Panc1 (cell line): ENCODE measurements at places on chromosomes 5 and 9.

DNA sequence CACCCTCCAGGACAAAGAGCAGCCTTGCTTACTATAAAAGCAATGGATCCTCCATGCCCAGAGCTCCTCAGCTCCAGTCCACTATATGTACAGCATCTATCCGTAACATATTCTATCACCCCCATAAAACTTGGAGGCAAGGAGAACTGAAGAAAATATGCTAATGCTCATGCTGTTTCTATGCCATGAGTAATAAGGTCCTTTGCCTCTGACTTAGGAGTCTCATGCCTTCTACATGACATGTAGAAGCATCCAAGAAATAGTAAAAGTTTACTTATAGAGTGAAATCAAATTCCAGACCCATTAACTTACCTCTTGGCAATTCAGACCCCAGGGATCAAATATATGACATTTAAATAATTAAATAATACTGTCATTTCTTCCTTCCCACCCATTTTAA, 33.7 kb downstream of the SSBP2 start:
- H3K4me3 ChIP-seq: no peak overlapping the region
- H3K4me1 ChIP-seq: peaks cover 3% of the 10 kb centered on the region; the same call in 1 of the 2 replicates
- DNase-seq: no peak
- no peaks in the 10 kb centered on the region for H3K36me3 ChIP-seq

GRCh38 chr5:133675376-133676154, 63.2 kb upstream of the FSTL4 start:
- H3K27ac ChIP-seq: no peak overlapping the region
- H3K4me1 ChIP-seq: no peaks in the 10 kb centered on the region
- peaks cover 14% of the 10 kb centered on the region for H3K27me3 ChIP-seq
- H3K36me3 ChIP-seq: no peaks in the 10 kb centered on the region
- no peak overlapping the region for H3K4me3 ChIP-seq

- H3K27me3 ChIP-seq: peaks cover 2% of the 10 kb centered on the region; the same call in 1 of the 2 replicates
- no peaks in the 10 kb centered on the region for H3K36me3 ChIP-seq
- no peak overlapping the region for H3K27ac ChIP-seq
- no peaks in the 10 kb centered on the region for H3K4me1 ChIP-seq
Observed at GRCh38 chr5:1961952-1962595, 79.3 kb upstream of the IRX4 start.

DNA sequence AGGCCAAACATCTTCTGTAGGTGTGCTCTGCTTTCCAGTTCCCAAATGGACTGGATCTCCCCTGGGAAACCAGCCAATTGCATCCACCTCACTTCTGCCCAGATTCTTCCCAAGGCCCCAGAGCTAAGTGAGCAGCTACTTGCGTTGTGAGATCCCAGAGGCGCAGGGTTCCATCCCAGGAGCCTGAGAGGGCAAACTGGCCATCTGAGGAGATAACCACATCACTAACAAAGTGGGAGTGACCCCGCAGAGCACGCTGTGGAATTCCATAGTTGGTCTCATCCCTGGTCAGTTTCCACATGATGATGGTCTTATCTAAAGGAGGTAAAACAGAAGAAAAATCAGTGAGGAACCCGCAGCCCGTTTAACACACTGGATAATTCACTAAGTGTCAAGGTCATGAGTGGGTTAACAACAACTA, 1.7 kb downstream of the RACK1 start:
- DNase-seq: no peak
- peaks cover 41% of the 10 kb centered on the region for H3K36me3 ChIP-seq
- peak overlapping the region; percentile 78 for H3K4me3 ChIP-seq
- peak overlapping the region; percentile 99 for H3K27ac ChIP-seq

GRCh38 chr5:132335402-132335801, 34.1 kb upstream of the SLC22A5 start:
- H3K27me3 ChIP-seq: no peaks in the 10 kb centered on the region
- H3K27ac ChIP-seq: no peak overlapping the region
- H3K4me3 ChIP-seq: no peak overlapping the region
- H3K36me3 ChIP-seq: no peaks in the 10 kb centered on the region
- H3K4me1 ChIP-seq: no peaks in the 10 kb centered on the region

DNA sequence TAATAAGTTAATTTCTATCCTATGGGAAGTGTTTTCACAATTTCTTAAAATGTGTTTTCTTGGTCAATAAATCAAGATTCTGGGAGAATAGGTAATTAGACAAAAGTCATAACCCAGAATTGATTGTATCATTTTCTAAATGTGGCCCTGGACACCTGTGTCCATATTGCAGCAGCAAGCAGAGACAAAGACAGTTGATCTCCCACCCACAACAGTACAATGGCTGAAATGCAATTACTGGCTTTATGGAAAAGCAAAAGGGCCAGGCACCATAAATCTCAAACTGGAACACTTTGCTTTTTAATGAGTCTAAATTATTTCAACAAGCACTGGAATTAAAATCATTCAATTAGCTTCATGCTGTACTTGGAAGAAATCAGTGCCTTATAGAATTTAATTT, 157.2 kb downstream of the ESM1 start:
- H3K36me3 ChIP-seq: no peaks in the 10 kb centered on the region
- no peak for DNase-seq
- H3K4me1 ChIP-seq: no peaks in the 10 kb centered on the region
- no peak overlapping the region for H3K4me3 ChIP-seq
- no peak overlapping the region for H3K27ac ChIP-seq
- H3K27me3 ChIP-seq: no peaks in the 10 kb centered on the region; the same call in 1 of the 2 replicates

DNA sequence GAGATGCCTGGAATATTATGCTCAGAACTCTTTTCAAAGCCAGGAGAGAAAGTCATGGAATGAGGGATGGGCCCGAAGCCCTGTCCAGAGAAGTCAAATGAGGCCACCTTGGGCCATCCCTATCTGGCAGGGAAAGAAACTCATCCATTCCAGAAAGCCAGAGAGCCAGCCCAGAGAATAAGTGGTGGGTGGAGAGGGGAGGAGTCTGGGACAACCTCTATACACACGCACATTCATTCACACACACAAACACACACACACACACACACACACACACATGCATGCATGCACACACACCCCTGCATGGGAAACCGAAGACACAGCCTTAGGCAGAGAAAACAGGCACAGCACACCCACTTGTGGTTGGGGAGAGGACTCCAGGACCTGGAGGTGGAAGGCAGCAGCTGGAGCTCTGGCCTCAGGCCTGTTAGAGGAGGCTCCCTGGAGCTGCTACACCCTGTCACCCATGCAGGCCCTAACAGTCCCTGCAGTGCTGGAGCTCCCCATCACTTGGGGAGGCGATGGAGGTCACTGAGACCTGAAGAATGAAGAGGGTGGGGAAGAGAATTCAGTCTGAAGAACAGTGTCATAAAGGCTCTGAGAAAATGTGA, 38.0 kb downstream of the TGFBI start:
- no peaks in the 10 kb centered on the region for H3K36me3 ChIP-seq
- H3K27me3 ChIP-seq: no peaks in the 10 kb centered on the region
- no peak overlapping the region for H3K4me3 ChIP-seq

GRCh38 chr9:84379740-84380139, 39.2 kb upstream of the SLC28A3 start:
- H3K27me3 ChIP-seq: no peaks in the 10 kb centered on the region
- no peaks in the 10 kb centered on the region for H3K36me3 ChIP-seq
- no peak overlapping the region for H3K4me3 ChIP-seq

DNA sequence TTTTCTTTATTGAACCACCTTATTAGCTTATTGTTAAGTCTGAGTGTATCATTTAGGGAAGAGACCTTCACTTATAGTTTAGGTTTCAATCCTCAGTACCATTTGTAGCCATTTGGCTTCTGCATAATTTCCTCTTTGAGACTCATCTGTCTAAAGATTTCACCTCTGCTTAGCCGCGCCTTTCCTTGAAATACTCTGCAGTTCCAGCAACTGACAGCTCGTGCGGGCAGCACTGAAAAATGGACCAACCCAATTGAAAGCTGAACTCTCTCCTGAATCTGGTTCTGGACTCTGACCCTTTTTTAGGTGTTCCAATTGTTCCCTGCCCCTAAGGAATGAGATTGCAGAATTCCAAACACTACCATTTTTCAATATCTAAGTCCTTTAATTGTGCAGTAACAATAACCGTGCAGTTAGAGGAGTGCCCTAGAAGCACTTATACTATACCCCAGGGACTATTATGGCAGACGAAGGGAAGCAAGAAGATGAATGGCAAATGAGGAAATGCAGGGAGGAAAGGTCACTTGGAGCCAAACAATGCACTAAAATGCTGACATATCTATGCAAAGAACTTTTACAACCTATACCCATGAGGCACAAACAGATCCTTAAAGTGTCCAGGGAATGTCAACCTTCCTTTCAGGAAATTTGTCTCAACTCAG, 50.1 kb upstream of the PDE4D start:
- DNase-seq: no peak
- H3K27ac ChIP-seq: no peak overlapping the region
- H3K36me3 ChIP-seq: no peaks in the 10 kb centered on the region

- no peaks in the 10 kb centered on the region for H3K36me3 ChIP-seq
- no peak overlapping the region for H3K4me3 ChIP-seq
- no peaks in the 10 kb centered on the region for H3K27me3 ChIP-seq
Observed at GRCh38 chr5:80216753-80217596, 38.9 kb downstream of the SERINC5 start.

- no peaks in the 10 kb centered on the region for H3K36me3 ChIP-seq
- H3K27ac ChIP-seq: no peak overlapping the region
- peaks cover 7% of the 10 kb centered on the region for H3K27me3 ChIP-seq
- DNase-seq: no peak
- no peak overlapping the region for H3K4me3 ChIP-seq
Observed at GRCh38 chr5:113367586-113367985, 67.2 kb downstream of the TSSK1B start.

GRCh38 chr5:106860398-106861044, 810.2 kb downstream of the EFNA5 start:
- H3K4me3 ChIP-seq: no peak overlapping the region
- H3K36me3 ChIP-seq: no peaks in the 10 kb centered on the region
- no peak for DNase-seq
- no peaks in the 10 kb centered on the region for H3K4me1 ChIP-seq
- no peak overlapping the region for H3K27ac ChIP-seq

DNA sequence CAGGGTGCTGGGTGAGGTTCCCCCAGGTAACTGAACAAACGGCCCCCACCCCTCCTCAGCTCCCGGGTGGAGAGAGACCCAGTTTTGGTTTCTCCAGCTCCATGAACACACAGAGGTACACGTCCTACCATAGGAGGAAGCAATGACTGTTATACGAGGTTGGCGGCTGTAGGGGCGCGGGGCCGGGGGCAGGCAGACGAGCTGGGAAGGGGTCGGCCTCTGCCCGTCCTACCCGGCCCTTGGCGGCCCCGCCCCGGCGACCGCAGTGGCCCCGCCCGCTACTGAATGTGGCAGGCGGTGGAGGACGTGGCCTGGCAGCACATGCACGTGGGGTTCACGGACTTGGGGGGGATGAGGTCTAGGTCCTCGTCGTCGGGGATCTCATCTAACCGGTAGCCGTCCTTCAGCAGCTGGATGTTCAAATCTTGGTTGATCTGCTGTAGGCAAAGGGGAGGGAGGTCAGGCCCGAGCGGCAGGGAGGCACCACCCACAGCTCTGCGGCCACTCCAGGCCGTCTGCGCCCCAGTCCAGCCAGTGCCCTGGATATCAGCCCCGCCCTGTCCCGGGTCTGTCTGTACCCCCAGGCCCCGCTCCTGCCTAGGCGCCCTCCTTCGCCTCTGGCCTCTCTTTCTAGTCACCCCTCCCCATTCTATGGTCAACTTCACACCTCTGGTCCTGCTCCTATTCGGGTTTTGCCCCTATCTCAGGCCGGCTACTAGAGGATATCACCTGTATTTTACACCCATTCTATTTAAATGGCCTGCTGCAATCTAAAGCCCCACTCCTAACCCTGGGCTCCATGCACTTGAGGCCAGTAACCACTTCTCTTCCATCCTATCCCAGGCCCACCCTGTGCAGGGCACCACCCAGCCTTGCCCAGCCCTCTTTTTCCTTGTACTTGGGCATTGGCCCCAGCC, 24.2 kb upstream of the MYORG start:
- H3K4me1 ChIP-seq: no peaks in the 10 kb centered on the region
- H3K27me3 ChIP-seq: no peaks in the 10 kb centered on the region
- no peak for DNase-seq
- H3K4me3 ChIP-seq: no peak overlapping the region
- no peaks in the 10 kb centered on the region; the same call in none of the 2 replicates for H3K36me3 ChIP-seq

GRCh38 chr9:76560481-76560922, 101.5 kb downstream of the GCNT1 start:
- no peak overlapping the region for H3K27ac ChIP-seq
- no peaks in the 10 kb centered on the region for H3K36me3 ChIP-seq
- no peaks in the 10 kb centered on the region for H3K4me1 ChIP-seq
- no peak for DNase-seq

DNA sequence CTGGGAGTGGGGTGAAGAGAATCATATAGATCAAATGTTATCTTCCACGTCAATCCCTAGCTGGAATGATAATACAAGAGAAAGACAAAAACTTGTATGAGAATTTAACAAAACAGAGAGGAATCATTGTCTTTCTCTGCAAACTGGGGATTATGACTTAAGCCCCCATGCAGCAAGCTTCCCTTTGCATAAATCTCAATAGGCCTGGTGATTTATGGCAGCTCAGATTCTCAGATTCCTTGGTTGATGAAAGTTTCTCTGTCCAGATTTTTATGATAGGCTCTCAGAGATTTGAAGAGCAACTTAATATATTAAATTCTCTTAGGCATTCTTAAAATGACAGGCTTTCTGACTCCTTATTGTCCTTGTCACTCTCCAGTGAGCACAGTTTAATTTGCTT, 56.0 kb downstream of the RASGRF2 start:
- no peaks in the 10 kb centered on the region for H3K27me3 ChIP-seq
- H3K36me3 ChIP-seq: no peaks in the 10 kb centered on the region
- H3K4me1 ChIP-seq: no peaks in the 10 kb centered on the region
- DNase-seq: no peak
- no peak overlapping the region for H3K27ac ChIP-seq
- no peak overlapping the region for H3K4me3 ChIP-seq

- no peak for DNase-seq
- H3K27ac ChIP-seq: no peak overlapping the region
- no peaks in the 10 kb centered on the region for H3K27me3 ChIP-seq
- no peaks in the 10 kb centered on the region for H3K36me3 ChIP-seq
- no peak overlapping the region for H3K4me3 ChIP-seq
Observed at GRCh38 chr9:26375448-26375847, 517.2 kb downstream of the CAAP1 start.

DNA sequence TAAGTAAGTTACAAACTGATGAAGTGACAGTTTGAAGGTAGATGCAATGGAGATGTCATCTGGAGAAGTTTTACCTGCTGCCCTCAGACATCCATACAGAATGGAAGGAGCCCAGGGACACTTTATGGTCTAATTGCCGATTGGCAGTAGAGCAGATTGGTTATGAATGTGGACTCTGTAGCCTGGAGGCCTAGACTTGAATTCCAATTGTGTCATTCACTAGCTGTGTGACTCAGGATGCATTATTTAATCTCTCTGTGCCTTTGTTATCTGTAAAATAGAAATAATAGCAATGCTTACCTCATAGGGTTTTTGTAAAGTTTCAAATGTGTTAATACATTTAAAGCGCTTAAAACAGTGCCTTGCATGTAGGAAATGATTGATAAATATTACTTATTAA, 5.2 kb upstream of the TCERG1 start:
- H3K4me1 ChIP-seq: no peaks in the 10 kb centered on the region
- H3K27me3 ChIP-seq: no peaks in the 10 kb centered on the region
- DNase-seq: no peak
- no peaks in the 10 kb centered on the region for H3K36me3 ChIP-seq
- no peak overlapping the region for H3K4me3 ChIP-seq
- no peak overlapping the region for H3K27ac ChIP-seq
